Cardiac fibroblast (primary cell): ENCODE measurements at places on chromosomes 1 and 21.
A peak's percentile ranks its signal among the peaks of the same experiment; 100 is the strongest.

GRCh38 chr1:231036416-231036815, 3.6 kb downstream of the FAM89A start:
- no peak for DNase-seq

DNA sequence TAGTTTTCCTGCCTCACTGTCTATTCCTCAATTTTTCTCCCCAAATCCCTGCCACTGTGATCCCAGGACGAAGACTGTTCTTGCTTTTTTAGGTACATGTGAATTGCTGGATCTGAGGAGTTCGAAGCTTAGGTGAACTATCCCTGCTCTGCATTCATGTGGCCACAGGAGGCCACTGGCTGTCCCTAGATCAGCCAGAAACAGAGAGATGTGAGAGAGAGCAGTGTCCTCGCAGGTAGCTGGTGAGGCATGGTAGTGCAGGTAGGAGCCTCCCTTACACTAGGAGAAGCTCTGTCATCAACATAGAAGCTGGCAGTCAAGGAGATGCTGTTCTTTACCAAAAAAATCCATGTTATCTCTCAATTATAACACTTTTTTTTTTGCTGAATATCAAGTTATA, 71.5 kb downstream of the USP24 start:
- no peak for DNase-seq

DNA sequence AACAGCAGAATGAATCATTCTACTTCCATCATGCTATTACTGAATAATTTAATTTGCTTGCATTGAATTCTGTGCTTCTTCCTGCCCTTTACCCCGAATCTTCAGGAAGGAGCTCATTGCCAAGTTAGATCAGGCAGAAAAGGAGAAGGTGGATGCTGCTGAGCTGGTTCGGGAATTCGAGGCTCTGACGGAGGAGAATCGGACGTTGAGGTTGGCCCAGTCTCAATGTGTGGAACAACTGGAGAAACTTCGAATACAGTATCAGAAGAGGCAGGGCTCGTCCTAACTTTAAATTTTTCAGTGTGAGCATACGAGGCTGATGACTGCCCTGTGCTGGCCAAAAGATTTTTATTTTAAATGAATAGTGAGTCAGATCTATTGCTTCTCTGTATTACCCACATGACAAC, 44.2 kb downstream of the MAP3K7CL start:
- peak; percentile 57 for DNase-seq

DNA sequence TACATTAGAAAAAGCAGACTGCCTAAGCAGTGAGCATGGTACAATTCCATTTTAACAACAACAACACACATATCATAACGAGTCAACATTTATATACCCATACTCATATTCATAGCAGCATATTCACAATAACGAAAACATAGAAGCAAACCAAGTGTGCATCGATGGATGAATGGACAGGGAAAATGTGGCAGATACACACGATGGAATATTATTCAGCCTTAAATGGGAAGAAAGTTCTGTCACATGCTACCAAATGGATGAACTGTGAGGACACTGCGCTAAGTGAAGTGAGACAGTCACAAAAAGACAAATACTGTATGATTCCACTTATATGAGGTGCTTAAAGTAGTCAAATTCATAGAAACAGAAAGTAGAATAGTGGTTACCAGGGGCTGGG, 9.5 kb upstream of the MAN1C1 start:
- no peak for DNase-seq

DNA sequence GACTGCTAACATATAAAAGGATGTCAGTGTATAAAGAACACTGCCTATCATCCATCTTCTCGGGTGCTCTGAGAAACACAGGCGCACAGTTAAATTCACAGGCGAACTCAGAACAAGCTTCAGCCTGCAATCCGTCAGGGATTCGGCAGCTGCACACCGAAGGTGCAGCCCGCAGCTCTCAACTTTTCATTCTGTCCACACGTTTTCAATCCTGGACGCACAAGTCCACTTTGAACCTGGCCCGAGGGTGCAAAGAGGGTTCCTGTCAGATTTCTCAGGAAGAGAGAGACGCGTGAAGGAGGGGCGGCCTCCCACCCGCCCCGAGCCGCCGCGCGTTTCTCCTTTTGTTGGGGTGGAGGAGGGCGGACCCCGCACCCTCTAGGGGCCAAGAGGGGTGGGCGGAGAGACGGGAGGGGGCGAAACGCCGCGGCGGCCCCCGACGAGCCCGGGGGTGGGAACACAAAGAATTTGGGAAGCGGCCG, 724 bp downstream of the DOCK7 start:
- DNase-seq: peak; percentile 44

DNA sequence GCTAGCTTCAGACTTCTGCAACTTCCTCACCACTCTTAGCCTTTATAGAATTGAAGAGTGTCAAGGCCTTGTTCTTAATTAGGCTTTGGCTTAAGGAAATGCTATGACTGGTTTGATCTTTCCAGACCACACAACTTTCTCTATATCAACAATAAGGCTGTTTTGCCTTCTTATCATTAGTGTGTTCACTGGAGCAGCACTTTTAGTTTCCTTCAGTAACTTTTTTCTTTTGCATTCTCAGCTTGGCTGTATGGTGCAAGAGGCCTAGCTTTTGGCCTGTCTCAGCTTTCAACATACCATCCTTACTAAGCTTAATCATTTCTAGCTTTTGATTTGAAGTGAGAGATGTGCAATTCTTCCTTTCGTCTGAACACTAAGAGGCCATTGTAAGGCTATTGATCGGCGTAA, 8.6 kb downstream of the PRKACB start:
- peak; percentile 17 for DNase-seq

DNA sequence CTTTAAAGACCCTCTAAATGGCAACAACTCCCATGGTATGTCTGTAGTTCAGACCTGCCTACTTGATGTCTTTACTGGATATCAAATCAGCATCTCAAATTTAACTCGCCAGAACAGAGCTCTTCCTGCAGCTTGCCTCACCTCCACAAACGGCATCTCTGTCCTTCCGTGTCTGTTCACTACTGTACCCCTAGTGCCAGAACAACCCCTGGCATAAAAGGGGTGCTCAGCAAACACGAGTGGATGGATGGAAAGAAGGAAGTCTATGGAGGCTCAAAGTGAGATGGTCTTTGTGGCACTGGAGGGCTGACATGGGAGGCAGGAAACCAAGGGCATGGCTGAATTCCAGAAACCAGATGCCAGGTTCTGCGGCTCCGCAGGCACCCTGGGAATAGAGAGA, 22.7 kb downstream of the MRPL37 start:
- no peak for DNase-seq

- DNase-seq: peak; percentile 51
Observed at GRCh38 chr1:9169601-9170137, 40.8 kb upstream of the GPR157 start.

DNA sequence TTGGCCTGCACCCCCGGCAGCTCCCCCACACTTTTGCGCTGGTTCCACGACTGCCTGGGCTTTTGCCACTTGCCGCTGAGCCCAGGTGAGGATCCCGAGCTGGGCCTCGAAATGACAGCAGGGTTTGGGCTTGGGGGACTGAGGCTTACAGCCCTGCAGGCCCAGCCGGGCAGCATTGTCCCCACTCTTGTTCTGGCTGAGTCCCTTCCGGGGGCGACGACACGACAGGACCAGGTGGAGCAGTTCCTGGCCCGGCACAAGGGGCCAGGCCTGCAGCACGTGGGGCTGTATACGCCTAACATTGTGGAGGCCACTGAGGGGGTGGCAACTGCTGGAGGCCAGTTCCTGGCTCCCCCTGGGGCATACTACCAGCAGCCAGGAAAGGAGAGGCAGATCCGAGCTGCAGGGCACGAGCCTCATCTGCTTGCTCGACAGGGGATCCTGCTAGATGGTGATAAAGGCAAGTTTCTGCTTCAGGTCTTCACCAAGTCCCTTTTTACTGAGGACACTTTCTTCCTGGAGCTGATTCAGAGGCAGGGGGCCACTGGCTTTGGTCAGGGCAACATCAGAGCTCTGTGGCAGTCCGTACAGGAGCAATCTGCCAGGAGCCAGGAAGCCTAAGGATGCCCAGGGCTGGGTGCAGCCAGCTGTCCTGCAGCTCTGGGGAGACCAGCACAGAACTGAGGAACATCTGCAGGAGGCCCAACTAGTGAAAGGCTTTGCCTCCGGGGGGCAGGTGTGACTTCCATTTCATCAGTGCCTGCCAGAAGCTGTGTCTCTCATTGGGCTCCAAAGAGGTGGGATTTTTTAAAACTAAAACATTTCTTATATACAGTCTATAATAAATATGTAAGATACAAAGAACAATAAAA, 1.2 kb downstream of the HPDL start:
- no peak for DNase-seq

GRCh38 chr1:100038660-100039287, 69.0 kb downstream of the SLC35A3 start:
- DNase-seq: peak; percentile 79

- DNase-seq: no peak
Observed at GRCh38 chr1:88878731-88879130, 12.6 kb downstream of the GTF2B start.

GRCh38 chr1:90705956-90706355, 11.1 kb downstream of the BARHL2 start:
- DNase-seq: no peak

- no peak for DNase-seq
Observed at GRCh38 chr1:7938070-7938469, 2.6 kb downstream of the TNFRSF9 start.

GRCh38 chr21:45469273-45470086, 64.5 kb downstream of the COL18A1 start:
- DNase-seq: no peak

DNA sequence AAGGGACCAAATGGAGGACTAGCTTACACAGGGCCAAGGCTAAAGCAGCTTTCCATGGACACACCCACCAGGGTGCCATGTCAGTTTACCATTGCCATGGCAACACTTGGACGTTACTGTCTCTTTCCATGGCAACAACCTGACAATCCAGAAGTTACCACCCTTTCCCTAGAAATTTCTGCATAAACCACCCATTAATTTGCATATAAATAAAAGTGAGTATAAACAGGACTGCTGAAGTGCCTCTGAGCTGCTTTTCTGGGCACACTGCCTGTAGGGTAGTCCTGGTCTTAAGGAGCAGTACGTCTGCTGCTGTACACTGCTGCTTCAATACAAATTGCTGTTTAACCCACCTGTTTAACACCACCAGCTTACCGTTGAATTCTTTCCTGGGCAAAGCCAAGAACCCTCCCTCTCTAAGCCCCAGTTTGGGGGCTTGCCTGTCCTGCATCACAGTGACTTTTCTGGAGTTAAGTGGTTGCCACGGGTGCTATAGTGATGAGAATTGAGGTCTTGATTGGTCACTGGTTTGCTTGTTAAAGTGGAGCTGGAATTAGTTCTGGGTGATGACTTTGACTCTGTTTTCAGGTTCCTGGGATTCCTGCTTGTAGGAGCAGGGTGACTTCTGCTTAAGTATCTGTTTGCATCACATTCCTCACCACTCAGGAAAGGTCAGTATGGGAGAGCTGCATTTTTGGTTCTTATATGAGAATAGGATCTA, 83.2 kb downstream of the CLDN17 start:
- no peak for DNase-seq

GRCh38 chr1:192610112-192610889, 25.6 kb upstream of the RGS13 start:
- peak; percentile 54 for DNase-seq

DNA sequence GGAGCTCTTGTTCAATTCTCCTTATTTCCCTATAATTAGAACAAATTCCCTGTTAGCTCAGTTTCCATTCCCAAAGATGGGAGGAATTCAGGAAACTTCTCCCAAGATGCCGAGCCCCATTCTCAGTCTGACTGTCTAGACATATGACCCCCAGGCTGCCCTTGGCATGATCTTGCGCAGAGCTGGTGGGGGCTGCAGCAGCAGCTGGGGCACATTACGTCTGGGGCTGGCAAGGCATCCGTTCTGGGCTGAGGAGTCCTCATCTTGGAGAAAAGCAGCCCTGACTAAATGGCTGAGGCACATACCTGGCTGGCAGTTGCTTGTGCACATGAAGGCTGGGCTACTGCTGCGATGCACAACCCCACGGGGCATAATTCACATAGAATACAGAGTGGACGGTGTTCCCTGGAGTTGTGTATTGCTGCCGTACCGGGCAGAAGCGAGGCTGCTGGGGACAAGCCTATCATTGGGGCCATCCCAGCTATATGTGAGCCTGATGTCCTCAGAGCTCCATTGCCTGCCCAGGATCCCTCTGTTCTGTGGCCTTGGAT, 36.4 kb upstream of the TRABD2B start:
- DNase-seq: no peak

DNA sequence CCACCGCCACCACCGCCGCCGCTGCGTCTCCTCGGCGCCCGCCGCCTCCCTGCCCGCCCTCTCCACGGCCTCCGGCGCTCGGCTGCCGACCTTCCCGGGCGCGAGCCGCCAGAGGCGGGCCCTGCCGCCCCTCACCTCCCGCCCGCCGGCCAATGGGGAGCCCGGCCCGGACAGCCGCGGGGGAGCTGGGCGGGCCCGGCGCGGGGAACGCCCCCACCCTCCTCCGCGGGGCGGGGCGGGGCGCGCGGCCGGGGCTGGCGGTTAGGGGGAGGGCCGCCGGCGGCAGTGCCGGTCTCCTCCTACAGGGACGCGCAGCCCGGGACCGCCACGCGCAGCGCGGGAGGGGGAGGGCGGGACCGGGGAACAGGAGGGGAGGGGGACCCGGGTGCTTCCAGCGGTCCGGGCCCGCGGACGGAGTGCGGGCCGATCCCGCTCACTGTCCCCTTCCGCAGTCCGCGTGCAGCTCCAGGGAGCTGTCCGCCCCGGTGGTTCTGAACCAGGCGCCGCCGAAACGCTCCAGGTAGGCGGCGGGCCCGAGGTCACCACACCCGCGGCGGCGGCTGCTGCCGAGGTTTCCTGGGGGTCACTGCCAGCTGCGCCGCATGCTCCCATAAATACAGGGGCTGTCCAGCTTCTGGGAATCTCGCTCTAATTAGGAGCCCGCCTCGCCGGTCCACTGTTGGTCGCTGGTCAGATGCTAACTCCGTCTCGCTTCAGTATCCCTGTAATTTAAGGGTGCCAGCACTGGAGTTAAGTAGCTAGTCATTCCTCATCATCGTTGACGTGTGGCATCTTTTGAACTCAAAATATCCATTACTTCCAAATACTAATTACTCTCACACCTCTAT, at the start of gene PGBD5:
PGBD5 (minus strand) TSS at position 87 of the 848 bp plus-strand sequence. CDS start 404 bp downstream, outside the sequence.
- peak; percentile 52 for DNase-seq

DNA sequence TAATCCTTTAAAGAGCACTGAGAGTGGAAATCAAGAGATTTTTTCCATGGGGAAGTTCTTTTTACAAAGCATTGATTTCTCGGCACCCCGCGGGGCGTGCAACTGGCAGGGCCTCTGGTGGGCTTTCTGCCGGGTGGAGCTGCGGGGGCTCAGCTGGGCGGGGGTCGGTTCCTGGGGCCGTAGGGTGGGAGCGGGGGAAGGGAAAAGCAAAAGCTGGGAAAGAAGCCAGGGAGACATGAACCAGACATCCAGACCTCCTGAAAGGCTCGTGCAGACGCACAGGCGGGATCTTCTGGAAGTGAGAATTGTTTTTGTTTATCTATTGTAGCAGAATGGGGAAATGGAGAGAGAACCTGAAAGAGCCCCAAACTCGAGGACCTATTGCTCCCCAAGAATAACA, 235.2 kb downstream of the FAM72C start:
- DNase-seq: no peak

- DNase-seq: peak; percentile 94
Observed at GRCh38 chr1:201916649-201917249, 28.1 kb downstream of the SHISA4 start.

- peak; percentile 70 for DNase-seq
Observed at GRCh38 chr1:156421062-156421938, 52.3 kb downstream of the RHBG start.
